ENCODE measurements at places on chromosomes 3 and 15. TPM values are rescaled to one million over a fixed set of nuclear protein-coding genes. Genes with fewer than 3 reads are reported as not detected.
A peak's percentile ranks its signal among the peaks of the same experiment; 100 is the strongest.

DNA sequence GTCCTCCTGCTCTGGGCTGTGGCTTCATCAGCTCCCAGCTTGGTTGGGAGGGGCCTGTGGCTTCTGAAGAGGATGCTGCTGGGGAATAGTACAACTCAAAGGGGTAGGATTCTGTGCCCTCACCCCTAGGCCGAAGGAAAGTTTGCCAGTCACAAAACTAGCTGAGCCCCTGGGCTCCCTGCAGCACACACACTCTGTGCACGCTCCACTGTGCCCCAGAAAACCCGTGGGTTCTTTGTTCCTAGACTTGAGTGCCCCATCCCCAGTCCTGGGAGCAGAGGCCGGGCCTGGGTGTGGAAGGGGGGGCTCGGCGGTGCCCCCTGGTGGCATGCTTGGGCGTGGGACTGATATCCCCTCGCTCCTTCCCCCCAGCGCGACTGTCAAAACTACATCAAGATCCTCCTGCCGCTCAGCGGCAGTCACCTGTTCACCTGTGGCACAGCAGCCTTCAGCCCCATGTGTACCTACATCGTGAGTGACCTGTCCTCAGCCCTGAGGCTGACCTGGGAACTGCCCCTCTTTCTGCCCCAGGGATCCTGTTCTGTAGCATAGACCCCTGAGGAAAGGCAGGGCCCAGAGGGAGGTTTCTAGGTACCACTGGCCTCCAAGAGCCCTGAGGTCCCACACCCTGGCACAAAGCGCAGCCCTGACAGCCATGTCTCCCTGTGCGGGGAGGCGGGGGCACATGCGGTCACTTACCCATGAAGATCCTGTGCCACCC lies 14.2 kb downstream of the CIB1 start:
- peak; percentile 64 for DNase-seq

DNA sequence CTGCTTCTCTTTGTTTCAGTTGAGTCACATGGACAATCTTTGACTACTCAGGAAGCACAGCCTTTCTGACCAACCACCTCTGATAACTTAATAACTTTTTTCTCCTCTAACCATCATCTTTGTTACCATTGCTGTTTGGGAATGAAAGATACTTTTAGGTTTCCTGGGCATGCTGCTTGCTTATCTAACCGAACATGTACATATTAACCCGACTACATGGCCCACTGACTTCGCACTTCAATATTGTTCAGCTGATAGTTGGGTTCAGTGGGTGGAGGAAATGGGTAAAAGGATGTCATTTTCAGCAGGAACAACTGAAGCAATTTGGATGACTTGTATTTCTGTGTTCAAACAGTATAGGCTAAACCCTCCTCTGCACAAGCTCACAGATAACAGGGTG lies 214.3 kb downstream of the SQOR start:
- no peak for DNase-seq

DNA sequence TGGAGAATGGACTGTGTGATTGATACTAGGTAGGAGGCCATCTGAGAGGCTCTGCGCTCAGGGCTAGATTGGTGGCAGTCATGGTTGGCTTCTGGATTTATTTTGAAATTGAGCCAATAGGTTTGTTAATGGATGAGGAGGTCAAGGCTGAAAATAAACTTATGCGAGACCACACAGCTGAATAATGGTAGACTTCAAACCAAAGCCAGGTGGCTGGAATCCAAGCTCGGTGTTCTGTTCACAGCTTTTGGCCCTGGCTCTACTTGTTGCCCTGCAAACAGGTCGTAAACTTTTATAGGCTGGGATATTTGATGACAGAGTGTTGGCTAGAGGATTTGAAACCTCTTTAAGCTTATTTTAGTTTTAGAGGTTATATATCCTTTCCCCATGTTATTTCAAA lies 160.4 kb downstream of the CHL1 start:
- no peak for DNase-seq

- DNase-seq = peak; percentile 30
These were observed 205.6 kb upstream of the DPH6 start for GRCh38 chr15:35751413-35752133.

DNA sequence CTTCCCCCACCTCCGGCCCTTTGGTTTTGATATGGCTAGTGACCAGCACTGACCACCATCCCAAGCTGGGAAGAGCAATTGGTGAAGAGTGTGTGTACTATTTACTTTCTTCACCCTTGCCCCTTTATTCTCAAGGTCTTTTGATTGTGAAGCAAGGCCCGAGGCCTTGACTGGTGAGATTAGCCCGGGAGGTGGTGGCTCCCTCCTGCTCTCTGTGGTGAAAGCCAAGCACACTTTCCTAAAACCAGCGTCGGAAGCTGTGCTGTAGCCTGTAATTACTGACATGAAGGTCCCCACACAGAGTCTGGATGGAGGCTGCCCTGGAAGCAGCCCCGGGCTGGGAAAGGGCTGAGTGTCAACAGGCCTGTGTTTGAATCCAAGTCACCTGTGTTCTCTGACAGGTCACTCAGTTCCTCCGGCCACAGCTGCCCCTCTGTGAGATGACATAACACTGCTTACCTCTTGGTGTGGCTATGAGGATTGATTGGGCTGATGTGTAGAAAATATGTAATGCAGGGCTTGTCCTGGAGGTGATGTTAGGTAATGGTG lies 60.5 kb upstream of the PRR23C start:
- DNase-seq = no peak

DNA sequence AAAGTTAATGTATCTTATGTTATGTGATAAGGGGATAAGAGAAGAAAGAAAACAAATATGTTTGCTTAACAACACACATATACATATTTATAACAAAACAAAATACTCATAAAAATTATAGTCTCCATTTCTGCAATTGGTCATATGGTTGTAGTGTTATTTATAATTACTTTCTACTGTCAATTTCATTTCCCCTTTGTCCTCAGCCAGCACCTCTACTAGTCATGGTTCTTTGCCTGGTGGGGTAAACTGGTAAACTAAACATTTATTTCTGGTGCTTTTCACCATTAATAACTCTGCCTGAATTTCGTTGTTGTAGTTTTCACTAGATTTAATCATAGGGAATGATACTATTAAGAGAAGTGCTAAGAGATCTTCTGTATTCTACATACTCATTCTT lies 88.0 kb upstream of the ALCAM start:
- no peak for DNase-seq

GRCh38 chr3:64975147-64975546 lies 287.3 kb upstream of the ADAMTS9 start:
- no peak for DNase-seq

GRCh38 chr15:68113273-68113672 lies 59.2 kb downstream of the PIAS1 start:
- no peak for DNase-seq

GRCh38 chr3:141773676-141774075 lies 10.5 kb downstream of the GRK7 start:
- no peak for DNase-seq

GRCh38 chr3:190568036-190568435 lies 54.2 kb downstream of the IL1RAP start:
- no peak for DNase-seq

DNA sequence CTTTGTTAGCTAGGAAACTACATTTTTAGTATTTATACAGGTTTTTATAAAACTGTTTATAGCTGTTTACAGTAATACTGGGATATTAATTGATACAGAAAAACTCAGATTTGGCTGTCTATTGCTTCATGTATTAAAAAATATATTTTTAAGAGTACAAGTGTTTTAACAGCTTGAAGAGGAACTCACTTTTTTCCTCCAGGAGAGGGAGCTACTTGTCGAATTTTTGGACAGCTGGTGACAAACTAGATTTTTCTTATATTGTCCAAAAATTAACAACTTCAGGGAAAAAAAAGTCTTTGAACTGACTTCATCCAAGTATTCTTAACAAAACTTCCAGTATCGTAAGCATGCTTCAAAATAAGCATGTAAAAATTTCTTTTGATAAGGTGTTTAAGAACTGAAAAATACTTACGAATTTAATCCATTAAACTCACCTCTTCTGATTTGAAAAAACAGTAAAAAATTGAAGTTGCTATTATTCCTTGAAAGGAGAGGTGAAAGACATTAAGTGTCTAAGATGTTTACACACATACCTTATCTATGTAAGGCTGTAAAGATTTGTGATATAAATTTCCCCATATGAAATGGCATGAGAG lies 4.0 kb downstream of the DIPK2A start:
- DNase-seq = no peak

GRCh38 chr15:76161153-76162035 lies 101.6 kb downstream of the TMEM266 start:
- DNase-seq = no peak

DNA sequence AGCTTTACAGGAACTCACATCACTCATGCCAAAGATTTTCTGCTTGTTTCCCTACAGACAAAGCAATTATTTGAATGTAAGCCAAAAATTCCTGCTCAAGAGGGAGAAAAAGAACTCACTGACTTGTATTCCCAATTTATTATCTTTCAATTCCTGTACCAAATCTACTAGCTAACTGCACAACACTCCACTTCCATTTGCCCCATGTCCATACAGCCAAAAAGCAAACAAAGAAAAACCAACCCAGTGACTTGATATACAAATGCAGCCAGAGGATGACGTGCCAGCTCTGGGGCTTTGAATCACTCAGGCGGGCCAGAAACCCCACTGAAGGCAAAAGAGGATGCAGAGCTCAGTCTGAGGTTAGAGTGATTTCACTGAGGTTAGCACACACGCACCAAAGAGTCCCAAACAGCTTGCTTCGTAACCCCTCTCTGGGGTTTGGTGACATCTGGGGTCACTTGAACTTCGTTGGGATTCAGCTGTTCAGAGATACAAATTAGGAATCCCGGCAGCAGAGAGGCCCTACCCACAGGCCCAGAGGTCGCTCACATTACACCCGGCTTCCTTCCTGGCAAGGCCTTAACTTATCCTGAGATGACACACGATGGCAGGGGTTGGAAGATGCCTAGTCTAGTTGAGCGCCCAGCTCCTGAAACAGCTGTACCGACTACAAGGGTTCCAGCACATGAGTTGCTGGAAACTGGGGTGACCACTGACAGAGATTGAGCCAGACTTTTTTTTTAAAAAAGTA lies 1.6 kb downstream of the RFTN1 start:
- DNase-seq = peak; percentile 83

- no peak for DNase-seq
These were observed 46.5 kb downstream of the TP63 start for GRCh38 chr3:189677667-189678066.

DNA sequence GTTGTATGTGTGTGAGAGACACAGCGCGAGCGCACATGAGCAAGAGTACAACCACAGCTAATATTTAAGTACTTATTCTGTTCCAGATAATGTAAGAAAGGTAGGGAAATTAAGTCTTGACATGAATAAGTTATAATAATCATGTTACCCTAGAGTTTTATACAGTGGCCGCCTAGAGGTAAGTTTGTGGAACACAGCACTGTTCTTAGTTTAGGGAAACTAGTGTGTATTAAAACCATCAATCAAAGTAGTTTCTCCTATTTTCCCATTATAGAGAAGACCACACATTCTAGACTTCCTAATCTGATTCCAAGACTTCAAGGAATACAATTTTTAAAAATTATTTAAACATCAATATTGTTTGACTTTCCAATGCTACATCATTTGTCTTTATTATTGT lies 9.5 kb downstream of the ALDH1A2 start:
- DNase-seq = no peak

- no peak for DNase-seq
These were observed 120.5 kb downstream of the NUP210 start for GRCh38 chr3:13299531-13300155.

DNA sequence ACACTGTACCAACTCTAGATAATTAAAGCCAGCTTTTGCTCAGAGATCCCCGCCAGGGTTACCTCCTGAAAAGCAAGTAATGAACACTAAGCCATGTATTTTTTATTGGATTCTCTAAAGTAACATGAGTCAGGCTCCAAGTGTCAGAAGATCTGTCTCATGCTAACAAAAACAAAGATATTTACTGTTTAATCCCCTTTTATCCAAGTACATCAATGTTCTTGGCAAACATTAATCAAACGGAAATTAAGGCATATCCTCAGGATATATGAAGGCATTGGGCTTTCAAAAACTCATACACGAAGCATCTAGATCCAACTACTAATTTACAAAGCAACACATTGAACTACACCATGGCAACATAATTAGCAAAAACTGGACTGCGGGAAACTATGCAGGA lies 37.2 kb downstream of the MYO5A start:
- no peak for DNase-seq

GRCh38 chr15:83066034-83066733 lies 868 bp downstream of the BTBD1 start:
- no peak for DNase-seq

DNA sequence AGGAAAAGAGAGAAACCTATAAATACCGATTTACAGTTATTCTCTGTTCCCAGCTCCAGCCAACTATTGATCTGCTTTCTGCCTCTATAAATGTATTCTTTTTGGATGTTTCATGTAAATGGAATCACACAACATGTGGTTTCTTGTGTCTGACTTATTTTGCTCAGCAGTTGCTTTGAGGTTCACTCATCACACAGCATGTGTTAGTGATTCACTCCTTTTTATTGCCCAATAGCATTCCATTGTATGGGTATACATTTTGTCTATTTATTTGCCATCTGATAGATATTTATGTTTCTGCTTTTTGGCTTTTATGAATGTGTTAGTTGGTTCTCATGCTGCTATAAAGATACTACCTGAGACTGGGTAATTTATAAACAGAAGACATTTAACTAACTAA lies 23.6 kb downstream of the CCR1 start:
- no peak for DNase-seq

DNA sequence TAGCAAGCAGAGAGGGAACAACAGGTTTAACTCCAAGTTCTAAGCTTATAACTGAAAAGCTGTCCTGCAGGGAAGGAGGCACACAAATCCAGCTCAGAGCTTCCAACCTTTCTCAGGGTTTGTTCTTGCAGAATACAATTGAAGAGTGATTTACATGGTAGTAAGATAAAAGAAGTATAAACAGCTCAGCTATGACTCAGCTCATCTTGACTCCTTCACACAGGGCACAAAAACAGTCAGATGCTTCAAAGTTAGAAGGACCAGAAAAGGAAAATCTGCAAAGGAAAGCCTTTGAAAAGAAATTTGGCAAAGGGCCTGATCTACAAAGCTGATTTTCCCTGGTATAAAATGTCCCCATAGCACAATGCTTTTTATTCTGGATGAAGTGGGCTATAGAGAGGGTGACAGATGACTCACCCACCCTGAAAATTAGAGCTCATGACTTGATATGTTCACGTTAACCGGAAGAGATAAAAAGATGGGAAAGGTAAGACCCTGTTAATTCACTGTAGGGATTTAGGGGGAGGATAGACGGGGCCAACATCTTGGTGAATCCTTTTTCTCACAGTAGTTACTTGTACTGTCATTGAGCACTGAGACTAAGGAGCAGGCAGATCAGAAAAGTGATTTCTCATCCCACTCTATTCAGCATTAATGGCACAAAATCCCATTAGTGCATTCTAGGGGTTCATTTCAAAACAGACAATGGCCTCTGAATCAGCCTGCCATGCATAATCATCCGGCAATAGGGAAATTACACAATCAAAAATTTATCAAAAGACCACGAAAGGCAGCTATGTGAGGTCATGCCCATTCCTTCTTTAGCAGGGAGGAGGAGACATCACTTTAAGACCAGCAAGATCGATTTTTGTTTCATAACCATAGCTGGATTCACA lies 143.5 kb downstream of the GAP43 start:
- DNase-seq = no peak

GRCh38 chr3:133445108-133445507 lies 45.3 kb downstream of the BFSP2 start:
- DNase-seq = no peak

CIB2 gene
- total RNA-seq = 1.8 TPM

GOLGA8M gene
- total RNA-seq = 1.1 TPM

CDCP1 gene
- 1.1 TPM for total RNA-seq

SLC24A5 gene
- total RNA-seq = not detected

ITIH1 gene
- total RNA-seq = not detected

KCNH8 gene
- total RNA-seq = 0.04 TPM

MYZAP gene
- total RNA-seq = not detected

DAPK2 gene
- total RNA-seq = 0.29 TPM

OIP5 gene
- total RNA-seq = 23.0 TPM

CADM2 gene
- 0.40 TPM for total RNA-seq
